GM12865 (cell line): ENCODE measurements at places on chromosomes 16 and 17.
A peak's percentile ranks its signal among the peaks of the same experiment; 100 is the strongest.

DNA sequence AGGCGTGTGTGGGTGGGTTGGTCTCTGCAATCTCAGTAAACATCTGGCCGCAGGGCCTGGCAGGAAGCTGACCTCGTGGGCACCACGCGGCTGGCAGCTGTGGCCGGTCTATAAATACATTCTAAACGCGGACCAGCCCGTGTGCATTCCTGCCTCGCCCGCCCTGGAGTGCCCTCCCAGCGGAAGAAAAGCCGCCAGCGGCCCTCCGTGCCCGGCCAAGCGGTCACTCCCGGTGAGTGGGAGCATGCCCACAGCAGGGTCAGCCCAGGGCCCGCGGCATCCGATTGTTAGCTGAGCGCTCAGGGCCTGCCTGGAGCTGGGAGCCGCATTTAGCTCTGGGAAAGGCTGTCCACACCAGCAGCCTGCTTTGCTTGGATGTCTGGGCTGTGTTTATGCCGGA is 10.3 kb downstream of the ZNF469 start:
- no peak for DNase-seq

- DNase-seq: no peak
Measured at GRCh38 chr16:17828012-17828411, 357.3 kb upstream of the XYLT1 start.

DNA sequence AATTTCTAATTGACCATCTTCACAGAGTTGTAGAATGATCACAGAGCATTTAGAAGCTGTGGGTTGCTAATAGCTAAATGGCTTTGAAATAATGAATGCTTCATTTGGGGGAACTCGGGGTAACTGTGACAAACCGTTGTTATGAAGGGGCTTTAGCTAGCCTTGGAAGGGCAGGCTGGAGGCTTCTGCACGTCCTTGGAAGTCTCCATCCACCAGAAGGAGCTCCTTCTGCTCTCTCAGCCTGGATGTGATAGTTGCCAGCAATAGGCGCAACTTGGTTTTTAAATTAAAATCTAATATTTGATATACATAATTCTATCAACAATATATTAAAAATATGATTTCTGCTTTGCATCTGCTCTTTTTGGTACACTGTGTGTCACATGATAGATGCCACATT is 200.5 kb downstream of the RPTOR start:
- no peak for DNase-seq

DNA sequence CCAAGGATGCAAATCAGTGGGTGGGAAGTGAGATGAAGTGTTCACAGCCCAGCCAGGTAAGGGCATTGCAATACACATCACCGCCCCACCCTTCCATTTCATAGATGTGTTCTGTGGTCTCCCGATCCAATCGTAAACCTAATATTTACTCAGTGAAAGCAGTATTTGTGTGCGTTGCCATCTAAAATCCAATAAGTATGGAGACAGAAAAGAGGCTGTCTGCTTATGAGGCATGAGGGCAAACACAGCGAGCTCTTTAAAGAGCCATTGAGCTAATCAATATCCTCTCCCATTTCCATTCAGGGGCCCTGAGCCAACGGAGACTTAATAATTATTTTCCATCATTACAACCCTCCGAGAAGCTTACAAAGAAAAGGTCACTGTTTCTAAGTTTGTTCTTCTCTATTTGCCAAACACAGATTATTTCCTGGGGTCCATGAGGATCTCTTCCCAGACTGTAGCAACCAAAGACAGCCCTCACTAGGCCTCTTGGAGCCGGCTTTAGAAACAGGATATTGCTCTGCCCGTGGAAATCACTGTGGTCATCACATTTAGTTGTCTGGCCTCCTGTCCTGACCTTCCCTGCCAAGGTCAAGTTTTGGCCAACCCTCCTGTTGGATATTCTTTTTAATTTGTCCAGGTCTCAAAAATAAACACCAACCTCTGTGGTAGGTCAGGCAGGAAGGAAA is 120.1 kb downstream of the SLC39A11 start:
- DNase-seq: no peak

- peak; percentile 79 for DNase-seq
Measured at GRCh38 chr17:31060791-31061550, 33.8 kb upstream of the NF1 start.

- DNase-seq: no peak
Measured at GRCh38 chr16:47778106-47778801, 317.1 kb downstream of the PHKB start.

DNA sequence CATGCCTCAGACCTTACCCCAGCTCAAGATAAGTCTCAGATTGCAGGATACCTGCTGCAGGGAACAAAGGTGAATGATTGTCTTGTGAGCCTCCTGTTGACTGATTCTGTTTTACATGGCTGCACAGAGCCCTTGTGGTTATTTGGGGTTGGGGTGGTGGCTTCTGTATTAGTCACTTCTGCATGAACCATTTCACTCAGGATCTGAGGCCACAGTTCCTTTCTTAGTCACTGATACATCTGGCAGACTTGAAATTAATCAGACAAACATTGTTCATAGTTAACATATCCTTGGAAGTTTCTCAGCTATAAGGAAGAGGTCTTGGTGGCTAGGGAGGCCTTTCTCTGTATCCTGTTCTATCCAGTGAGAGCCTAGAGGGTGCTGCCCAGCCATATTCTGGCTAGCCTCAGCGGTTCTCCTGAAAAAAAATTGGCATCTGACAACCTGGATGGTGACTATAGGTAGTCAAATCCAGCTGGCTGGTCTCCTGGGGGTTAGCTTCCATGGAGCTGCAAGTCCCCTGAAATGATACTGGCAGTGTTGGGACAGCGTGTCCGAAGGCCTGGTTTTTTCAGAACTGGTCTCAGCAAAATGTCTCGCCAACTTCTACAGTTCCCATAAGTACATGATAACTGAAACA is 8.4 kb upstream of the PLK1 start:
- DNase-seq: peak; percentile 90

GRCh38 chr17:13776027-13776551 is 174.4 kb upstream of the HS3ST3A1 start:
- no peak for DNase-seq

DNA sequence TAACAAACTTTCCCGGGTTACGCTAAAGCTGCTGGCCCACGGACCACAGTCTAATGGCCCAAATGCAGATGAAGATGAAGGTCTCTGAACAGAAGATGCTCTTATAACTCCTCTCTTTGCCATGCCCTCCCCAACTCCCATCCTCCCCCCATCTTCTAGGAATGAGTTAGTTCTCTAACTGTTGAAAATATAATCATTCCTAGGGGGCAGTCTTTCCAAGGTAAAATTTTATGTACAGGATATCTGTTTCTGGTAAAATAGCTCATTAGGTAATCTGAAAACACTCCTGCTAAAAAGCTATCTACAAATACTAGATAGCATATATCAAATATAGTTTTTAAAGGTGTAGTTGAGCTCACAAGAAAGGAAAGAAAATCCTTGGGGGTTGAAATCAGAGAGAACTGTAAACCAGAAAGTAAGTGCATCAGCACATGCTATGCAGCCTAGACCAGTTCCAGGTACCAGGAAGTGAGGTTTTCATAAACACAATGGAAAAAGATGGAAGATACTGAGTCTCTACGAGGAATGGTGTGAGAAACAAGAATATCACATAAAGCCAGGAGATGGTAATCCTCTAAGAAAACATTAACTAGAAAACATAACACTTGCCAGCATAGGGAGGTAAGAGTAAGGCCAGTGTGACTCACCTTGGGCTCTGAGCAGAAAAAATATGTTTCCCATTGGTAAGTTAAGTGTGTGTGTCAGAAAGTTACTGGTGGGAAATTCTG is 38.1 kb downstream of the CMC2 start:
- DNase-seq: no peak

GRCh38 chr17:57788725-57789124 is 43.6 kb upstream of the CCDC182 start:
- no peak for DNase-seq

- peak; percentile 92 for DNase-seq
Measured at GRCh38 chr17:81295031-81295675, at the start of gene SLC38A10. SLC38A10 (minus strand) TSS chr17:81295307; CDS start chr17:81294921, 386 bp downstream.

- no peak for DNase-seq
Measured at GRCh38 chr17:78621720-78622490, 44.7 kb upstream of the DNAH17 start.

DNA sequence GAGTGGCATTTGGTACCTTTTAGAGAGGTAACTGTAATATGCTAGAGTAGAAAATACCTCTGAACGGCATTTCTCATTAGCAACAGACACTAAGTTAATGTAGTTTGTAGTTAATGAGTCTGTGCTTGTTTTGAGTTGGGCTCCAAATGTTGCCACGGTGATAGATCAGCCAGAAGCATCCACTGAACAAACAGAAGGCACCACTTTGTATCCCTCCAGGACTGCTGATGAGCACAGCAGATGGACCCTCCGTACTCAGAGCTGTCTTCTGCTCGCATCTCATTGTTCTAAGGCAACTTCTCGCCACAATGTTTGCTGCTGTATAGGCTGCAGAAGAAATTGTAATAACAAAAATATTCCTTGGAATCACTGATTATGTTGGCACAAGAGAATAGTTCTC is 56.1 kb downstream of the TNRC6C start:
- DNase-seq: no peak

DNA sequence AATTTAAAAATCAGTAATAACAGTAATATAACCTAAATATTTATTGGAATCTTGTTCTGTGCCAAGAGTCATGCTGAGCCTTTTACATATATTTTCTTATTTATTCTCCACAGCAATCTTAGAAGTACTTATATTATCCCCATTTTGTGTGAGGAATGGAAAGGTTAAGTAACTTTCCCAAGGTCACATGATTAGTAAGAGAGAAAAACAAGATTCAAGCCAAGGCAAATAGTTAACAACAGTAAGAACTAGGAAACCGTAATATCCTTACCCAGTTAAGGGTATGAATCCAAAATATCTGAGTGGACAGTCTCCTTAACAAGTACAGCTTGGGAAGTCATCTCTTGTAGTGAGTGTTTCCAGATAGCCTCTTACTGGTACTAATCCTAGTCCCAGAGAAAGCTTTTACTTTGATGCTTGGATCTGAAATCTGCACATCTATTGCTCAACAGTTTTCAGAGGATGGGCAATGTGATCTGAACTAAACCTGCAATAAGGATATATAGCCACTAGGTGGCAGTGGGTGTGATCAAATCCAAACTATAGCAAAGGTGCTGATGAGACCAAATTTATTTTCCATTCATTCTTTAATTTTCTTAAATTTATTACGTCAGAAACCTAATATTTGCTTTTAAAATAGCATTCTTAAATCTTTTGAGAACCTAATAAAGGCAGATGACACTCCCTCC is 23.3 kb downstream of the SHISA6 start:
- DNase-seq: peak; percentile 10

DNA sequence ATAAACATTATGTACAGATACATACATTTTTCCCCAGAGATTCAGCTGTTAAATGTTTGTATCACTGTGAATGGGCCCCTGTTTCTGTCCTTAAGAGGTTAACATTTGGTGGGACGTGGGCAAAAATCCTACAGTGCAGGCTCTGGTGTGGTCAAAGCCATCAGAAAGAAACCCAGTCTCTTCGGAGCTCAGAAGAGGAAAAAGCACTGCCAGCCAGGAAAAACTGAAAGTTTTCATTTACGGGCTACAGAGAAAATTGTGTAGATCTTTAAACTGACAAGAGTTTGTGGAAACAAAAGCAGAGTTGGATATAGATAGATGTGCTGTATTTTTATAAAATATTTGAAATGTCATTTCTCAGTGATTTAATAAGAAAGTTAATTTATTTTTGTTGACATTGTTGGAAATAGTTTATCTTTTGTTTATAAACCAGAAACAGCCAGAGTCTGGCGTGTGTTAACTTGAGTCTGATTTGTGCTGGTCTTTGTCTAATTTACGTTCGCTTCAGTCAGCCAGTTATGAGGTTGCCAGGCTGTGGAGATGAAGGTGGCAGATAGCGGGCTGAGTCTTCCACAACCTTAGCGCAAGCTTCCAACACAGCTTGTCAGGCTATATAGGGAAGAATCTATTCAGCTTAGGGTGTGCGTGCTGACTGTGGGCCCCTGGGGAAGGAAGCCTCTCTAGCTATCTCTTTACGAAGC is 9.5 kb upstream of the TEKT3 start:
- no peak for DNase-seq

DNA sequence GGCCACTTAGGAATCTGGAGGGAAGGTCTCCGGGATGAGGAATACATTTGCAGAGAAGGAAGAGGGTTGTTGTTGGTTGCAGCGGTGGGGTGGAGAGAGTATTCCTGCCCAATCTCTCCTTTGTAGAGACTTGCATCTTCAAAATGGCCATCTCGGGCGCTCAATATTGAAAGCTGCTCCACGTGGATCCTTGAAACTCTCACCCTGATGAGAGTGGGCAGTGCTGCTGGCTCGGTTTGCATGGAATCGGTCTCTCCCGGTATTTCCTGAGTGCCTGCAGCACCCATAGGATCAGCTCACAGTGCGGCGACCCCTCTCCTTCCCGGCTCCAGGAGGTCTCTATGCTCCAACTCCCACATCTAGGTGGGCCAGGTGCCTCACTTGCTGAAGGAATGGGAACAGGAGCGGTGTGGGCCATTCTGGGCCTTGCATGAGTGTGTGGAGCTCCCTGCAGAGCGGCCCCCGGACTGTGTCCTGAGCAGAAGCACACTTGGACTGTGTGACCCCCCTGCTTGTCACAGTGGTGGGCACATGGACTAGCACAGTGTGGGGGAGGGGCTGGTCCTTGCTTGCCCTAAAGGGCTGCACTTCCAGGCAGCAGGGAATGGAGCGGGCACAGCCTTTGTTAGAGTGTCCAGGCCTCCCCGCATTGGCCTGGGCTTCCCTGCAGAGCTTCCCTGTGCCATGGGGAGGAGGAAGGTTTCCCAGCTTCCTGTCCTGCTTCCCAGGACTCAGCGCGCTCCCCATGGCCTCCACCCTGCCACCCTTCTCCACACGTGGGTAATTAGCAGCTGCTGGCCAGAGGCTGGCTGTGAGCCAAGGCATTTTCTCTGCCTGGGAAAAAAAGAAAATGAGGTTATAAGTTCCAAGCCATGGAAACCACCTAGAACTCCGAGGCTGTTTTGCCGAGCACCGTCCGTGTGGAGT is 139.3 kb downstream of the IRF8 start:
- DNase-seq: no peak

GRCh38 chr16:11051879-11052808 is 107.8 kb downstream of the CLEC16A start:
- peak; percentile 92 for DNase-seq

GRCh38 chr17:1787301-1787902 is 25.5 kb downstream of the SERPINF1 start:
- no peak for DNase-seq

DNA sequence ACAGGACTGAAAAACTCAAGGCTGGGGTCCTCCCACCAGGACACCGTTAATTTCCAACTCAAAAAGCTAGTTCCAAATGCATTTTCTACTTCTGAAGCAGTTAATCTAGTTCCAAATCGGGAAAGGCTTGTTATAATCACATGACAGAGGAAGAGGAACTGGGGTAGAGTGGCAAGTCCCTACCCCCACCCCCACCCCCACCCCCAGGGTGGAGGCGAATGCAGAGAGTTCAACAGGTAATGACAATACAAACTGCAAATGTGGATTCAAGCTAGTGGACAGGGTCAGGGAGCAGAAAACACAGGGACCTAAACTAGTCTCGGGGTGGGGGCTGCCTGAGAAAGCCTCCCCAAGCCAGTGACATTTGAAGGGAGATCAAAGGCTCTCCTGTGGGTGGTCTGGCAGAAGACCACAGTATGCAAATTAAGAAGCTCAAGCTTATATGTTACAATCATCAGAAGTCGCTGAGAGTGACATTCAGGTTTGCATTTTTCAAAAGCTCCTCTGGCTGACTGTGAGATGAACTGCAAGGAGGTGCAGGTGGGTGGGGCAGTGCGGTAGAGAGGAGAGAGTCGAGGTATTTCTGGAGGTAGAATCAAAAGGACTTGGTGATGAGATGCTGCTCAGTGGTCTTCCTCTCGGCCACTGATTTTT is 56.4 kb upstream of the SLC25A19 start:
- DNase-seq: peak; percentile 93

GRCh38 chr16:66035096-66035495 is 331.4 kb upstream of the CDH5 start:
- no peak for DNase-seq
